ENCODE measurements at places on chromosomes 5 and 9. TPM values are rescaled to one million over a fixed set of nuclear protein-coding genes. Genes with fewer than 3 reads are reported as not detected.

DNA sequence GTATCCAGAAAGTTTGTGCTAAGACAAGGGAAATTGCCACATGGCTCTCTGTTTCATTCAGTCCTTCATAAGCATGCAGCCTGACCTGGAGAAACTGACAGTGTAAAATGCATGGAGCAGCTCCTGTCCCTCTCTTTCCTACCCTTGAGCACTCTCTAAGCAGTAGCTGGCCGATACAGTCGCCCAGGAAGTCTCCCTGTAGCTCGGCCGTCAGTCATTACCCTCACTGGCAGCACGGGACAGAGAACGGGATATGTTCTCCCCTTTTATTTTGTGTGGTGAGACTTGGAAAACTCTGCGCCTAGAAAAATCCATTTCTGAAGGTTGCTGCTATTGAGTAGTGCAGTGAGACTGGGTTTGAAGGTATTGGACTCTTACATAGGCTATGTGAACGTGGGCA lies 56.8 kb upstream of the KCNMB1 start:
- H3K4me3 ChIP-seq: no peak overlapping the region
- no peaks in the 10 kb centered on the region for H3K4me1 ChIP-seq
- H3K27me3 ChIP-seq: no peaks in the 10 kb centered on the region
- H3K27ac ChIP-seq: no peak overlapping the region

Gene GALNT12
- total RNA-seq: not detected

- no peak overlapping the region for H3K27ac ChIP-seq
- no peak for DNase-seq
- no peak overlapping the region for H3K4me3 ChIP-seq
- H3K36me3 ChIP-seq: no peaks in the 10 kb centered on the region
- no peaks in the 10 kb centered on the region for H3K4me1 ChIP-seq
Measured at GRCh38 chr9:14498824-14499223, 184.9 kb upstream of the NFIB start.

Gene SLC28A3
- total RNA-seq: 0.77 TPM

- DNase-seq: no peak
- no peaks in the 10 kb centered on the region for H3K4me1 ChIP-seq
- H3K36me3 ChIP-seq: no peaks in the 10 kb centered on the region
- no peak overlapping the region for H3K27ac ChIP-seq
Measured at GRCh38 chr5:149416987-149417710, 38.1 kb upstream of the IL17B start.

- no peak overlapping the region for H3K27ac ChIP-seq
- no peak for DNase-seq
- no peak overlapping the region for H3K4me3 ChIP-seq
- peaks cover 24% of the 10 kb centered on the region for H3K36me3 ChIP-seq
Measured at GRCh38 chr9:91306296-91306630, 55.5 kb downstream of the AUH start.
